ENCODE measurements at places on chromosomes 1 and 21.

DNA sequence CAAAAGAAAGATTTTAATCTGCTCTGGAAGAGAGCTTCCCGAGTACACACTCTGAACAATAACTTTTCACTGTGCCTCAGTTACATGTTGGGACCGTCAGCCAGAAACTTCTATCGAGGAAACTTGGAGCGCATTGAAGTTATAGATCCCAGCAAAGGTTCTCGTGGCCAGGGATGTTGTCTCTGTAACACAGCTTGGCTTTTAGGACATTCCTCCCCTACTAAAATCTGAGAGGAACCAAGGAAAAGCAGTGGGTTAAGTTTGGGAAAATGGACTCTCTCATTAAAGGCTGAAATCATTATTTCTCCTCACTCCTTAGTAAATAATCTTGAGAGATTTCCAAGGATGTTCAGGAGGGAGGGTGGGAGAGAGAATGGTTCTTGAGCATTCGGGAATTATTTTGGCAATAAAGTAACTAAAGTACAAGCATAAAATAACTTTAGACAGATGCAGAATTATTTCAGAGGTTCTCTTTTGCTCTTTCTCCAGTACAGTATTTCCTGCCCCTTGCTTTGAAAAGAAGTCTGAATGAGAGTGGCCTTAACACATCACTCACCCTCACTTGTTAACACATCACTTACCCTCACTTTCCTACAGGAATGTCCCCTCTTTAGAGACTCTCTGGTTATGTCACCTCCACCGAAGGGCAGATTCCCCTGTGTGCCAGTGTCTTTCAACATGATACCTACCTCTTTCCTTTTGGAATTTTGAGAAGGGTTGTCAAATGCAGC lies 1.8 kb upstream of the NFIA start:
- no peak for DNase-seq

DNA sequence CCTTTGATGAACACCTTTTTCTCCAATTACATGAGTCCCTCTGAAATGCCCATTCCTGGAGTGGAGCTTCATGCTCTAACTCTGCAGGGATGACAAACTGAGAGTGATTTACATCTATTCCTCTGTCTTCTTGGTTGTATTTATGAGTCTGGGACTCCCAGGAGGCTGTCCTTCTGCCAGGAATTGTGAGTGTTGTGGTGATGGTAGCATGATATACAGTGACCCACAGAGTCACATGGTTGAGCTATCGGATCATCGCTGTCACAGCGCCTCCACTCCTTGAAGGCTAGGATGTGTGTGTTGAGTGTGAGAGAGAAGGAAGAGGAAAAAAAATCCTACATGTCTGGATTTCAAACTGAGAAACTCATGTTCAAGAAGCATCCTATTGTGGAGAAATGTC lies 163.4 kb upstream of the CACNA1E start:
- DNase-seq: no peak

DNA sequence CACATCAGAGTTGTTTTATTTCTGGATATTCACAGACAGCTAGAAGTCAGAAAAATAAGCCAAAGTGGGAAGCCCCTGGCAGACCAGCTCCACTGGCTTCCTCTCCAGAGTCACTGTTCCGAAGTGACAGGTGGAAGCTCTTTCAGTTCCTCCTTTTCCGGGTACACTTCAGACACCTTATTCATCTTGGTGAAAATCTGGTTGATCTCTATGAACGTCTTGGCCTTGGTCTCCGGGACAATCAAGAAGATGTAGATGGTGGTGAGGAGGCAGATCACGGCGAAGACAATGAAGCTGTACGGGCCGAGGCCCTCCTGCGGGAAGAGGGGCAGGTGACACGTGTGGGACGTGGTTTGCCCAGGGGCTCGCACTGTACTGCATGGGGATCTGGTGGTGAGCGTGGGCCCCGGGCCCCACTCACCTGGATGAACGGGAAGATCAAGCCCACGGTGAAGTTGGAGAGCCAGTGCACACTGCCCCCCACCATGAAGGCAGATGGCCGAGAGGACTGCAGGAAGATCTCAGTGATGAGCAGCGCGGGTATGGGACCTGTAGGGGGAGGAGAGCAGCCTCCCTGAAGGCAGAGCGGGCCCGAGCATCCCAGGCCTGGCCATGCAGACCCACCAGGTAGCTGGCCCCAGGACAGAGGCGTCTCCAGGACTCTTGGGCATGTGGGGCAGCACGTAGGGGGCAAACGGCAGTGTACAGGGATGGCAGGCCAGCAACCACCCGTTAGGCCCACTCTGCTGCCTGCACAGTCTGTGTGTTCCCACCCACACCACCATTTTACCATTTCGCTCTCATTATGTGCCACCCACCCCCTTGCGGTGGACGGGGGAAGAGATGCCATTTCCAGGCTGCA lies 11.5 kb upstream of the SLC2A7 start:
- DNase-seq: no peak

GRCh38 chr21:43936247-43936967 lies 71.4 kb downstream of the AGPAT3 start:
- DNase-seq: no peak
